ENCODE measurements at places on chromosomes 12 and 14.
A peak's percentile ranks its signal among the peaks of the same experiment; 100 is the strongest.

DNA sequence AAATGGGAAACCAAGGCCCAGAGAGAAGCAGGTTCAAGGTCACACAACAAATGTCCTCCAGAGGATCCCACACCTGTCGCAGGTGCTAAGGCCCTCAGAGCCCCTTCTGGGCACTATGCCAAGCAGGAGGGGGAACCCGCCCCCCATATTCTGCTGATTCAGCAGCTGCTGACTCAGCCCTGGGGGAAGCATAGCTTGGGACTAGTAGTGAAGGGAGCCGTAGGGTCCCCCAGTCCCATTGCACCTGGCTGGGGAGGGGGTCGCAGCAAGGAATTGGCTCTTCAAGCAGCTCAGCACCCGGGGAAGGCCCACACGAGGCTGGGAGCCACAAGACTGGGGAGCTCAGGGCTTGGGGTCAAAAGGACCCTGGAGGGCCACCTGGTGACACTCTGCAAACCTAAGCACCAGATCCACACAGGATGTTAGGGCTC, 1.0 kb downstream of the RASAL1 start:
- no peak for DNase-seq

- no peak for DNase-seq
These were observed 26.2 kb upstream of the CMKLR1 start for GRCh38 chr12:108365324-108365723.

DNA sequence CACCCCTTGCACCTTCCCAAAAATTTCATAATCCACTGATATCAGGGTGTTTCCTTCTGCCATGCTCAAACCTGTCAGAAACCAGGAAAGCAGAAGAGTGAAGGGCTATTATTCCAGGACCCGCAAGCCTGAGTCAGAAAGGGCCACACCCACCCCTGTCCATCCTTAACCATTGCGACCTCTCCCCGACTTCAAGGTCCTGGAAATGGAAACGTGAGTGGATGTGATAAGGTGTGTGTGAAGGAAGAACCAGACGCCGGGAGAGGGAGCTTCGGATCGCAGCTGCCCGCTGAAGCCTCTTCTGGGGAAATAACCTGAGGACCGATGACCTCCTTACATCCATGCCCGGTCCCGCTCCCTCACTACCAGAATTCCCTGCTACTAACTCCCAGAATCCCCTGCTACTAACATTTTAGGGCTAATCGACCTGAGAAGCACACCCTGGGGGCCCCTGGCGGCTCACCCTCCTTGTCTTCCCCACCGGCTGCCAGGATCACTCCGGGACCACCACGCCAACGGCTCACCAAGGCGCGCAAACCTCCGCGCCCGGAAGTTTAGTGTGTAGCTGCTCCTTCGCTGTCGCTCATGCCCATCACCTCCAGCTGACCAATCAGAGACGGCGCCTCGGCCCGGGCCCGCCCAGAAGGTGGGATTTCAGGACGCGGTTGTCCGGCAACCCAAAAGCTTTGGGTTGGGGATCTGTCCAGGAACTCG, at the start of gene ACYP1:
ACYP1 (minus strand) TSS at position 534 of the 714 bp plus-strand sequence; CDS start at position 63, 471 bp downstream.
- peak; percentile 93 for DNase-seq

DNA sequence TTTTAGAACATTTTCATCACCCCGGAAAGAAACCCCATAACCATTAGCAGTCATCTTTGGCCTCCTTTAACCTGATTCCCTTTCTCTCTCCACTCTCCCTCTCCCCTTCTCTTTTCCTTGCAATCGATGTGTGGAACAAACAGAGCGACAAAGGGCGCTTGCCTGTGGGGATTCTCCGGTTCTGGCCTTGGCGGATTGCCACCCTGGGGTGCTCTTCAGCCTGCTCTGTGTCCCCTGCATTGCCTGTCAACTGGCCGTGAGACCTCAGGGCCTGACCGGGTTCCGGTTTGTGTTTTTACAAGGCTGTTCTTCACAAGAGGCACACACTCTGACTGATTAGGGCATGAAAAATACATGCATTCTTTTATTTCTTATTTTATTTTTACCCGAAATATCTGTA, 27.8 kb downstream of the LRTM2 start:
- DNase-seq, result no peak

GRCh38 chr12:27394676-27395075, 51.9 kb upstream of the SMCO2 start:
- DNase-seq, result no peak

DNA sequence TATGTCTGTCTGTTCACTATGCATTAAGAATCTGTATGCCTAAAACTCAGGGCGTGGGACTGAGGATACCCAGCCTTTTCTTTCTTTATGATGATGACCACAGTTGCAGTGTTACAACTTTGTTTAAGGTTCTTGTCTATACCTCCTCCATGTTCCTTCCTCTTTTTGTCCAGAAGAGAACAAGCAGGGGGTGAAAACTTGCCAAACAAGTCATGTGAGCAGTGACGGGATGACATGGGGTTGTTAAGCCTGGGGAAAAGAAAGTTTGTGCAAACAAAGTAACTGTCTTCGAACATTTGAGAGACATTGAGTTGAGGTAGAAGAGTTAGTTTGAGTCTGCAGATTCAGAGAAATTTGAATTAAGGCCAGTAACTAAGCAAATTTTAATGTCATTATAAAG, 505.5 kb downstream of the NPAS3 start:
- DNase-seq, result no peak

GRCh38 chr12:50600364-50600763, 95.6 kb downstream of the DIP2B start:
- no peak for DNase-seq

- no peak for DNase-seq
These were observed 41.3 kb upstream of the PNMA1 start for GRCh38 chr14:73755434-73756014.

- no peak for DNase-seq
These were observed 854.9 kb downstream of the RPS29 start for GRCh38 chr14:48731260-48731659.

DNA sequence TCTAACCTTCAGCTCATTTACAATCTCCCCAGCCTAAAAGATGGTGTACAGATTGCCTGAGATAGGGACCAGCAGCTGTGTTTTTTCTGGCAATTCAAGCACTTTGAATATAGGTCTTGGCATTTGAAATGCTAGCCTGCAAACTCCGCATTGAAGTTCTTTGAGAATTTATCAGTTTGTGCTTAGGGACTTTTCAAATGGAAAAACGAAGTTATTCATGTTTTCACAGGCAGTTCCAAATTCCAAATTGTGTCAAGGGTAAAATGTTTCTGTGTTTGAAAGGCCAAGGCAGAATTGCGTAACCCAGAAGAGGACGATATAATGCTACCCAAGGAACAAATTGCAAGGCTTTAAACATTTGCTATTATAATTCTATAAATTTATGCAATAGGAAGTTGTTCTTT, 168.9 kb upstream of the RASSF8 start:
- no peak for DNase-seq

- DNase-seq, result no peak
These were observed 105.8 kb downstream of the SPTSSA start for GRCh38 chr14:34356264-34356654.

- no peak for DNase-seq
These were observed 213.7 kb upstream of the DCN start for GRCh38 chr12:91396293-91396692.

- DNase-seq, result no peak
These were observed 215.6 kb upstream of the USP15 start for GRCh38 chr12:62044450-62045135.

GRCh38 chr12:107817250-107817649, 42.7 kb downstream of the ASCL4 start:
- no peak for DNase-seq

- no peak for DNase-seq
These were observed 421 bp upstream of the ACADS start for GRCh38 chr12:120725151-120725658.

- DNase-seq, result no peak
These were observed 72.9 kb downstream of the CRADD start for GRCh38 chr12:93750056-93750455.

GRCh38 chr12:47280543-47281300, 201.0 kb upstream of the AMIGO2 start:
- no peak for DNase-seq

- DNase-seq, result no peak
These were observed 4.7 kb upstream of the GPATCH2L start for GRCh38 chr14:76146976-76147375.

DNA sequence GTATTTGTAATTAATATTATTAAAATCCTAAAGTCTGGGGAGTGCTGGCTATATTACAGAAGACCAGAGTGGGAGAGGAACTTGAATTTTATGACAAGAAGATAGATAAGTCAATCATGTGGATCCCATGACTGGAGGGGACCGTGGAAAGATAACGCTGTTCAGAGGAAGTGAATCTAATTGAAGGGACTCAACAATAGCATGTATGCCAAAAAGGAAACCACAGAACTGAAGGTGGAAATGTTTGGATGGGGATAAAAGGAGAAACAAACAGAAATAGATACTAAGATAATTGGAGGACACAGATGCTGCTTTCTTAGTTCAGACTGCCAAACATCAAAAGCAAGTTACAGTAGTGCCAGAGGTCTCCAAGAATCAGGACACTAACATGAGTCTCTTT, 21.1 kb downstream of the OR6J1 start:
- DNase-seq, result no peak

DNA sequence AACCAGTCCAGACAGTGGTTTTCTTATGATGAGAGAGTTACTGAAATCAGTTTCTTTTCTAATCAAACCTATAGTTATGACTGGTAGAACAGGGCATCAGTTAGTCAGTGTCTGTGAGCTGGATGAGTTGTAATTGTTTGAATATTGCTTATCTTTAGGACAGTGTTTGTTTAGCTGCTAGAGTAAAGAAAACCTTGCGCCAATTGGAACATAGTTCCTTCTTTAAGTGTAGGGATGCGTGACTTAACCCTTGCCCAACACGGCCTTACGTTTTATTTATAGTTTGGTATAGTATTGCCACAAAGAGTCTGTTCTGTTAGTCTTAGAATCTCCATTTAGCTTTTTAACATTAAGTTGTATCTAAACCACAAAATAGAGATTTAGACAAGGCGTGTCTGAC, 572.6 kb downstream of the SLC16A7 start:
- no peak for DNase-seq

DNA sequence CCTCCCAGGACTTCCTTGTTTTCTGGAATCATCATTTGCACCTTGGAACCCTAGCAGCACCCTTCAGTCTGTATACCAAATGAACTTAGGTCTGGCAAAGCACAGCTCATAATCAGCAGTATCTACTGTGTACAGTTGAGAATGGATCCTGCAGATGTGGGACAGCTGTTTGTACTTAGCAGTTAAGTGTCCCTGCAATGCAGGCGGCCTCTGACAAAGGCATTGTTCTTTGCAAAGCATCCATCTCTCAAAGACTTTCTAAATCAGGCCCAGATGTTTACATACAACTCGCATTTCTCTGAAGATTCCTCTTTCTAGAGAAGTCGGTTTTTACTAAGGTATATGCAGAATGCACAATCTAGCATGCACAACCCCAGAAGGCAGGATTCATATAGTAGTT, 170.5 kb upstream of the RBM19 start:
- DNase-seq, result no peak

GRCh38 chr12:128715485-128715884, 108.3 kb downstream of the SLC15A4 start:
- DNase-seq, result no peak

GRCh38 chr12:93819050-93819491, 141.9 kb downstream of the CRADD start:
- peak; percentile 75 for DNase-seq

- DNase-seq, result no peak
These were observed 34.1 kb downstream of the CYP46A1 start for GRCh38 chr14:99718031-99718810.

DNA sequence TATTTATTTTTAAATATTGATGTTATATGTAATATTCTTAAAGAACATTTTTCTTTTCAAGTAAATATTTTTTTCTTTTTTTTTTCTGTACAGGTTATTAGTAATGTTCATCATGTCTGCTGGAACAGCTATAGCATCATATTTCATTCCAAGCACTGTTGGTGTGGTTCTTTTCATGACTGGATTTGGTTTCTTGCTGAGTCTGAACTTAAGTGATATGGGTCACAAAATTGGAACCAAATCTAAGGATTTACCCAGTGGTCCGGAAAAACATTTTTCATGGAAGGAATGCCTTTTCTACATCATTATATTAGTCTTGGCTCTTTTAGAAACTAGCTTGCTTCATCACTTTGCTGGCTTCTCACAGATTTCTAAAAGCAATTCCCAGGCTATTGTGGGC, 23.2 kb downstream of the PCNX4 start:
- no peak for DNase-seq

- DNase-seq, result no peak
These were observed 11.8 kb upstream of the TAMALIN start for GRCh38 chr12:51994959-51995358.

GRCh38 chr12:20474443-20474842, 106.1 kb downstream of the PDE3A start:
- DNase-seq, result no peak

DNA sequence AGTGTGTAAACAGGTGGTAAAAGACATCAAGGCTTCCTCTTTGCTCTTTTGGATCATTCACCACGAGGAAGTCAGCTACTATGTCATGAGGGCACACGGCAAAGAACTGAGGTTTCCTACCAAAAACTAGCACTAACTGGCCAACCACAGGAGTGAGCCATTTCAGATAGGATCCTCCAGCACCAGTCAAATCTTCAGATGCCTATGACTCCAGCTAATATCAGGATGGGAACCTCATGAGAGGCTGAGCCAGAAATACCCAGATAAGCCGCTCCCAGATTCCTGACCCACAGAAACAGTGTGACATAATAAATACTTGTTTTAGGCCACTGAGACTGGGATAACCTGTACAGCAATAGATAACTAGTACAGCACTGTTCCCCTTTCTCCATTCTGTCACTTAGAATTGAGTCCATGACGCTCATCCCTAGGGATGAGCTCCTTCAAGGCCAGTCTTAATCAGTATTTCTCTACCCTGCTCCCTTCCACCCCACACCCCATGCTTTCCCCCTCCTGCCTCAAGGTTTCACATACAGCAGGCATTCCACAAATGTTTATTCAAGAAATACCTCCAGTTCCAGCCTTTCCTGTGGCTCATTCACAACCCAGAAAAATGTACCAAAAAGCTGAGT, 68.4 kb downstream of the PPM1H start:
- no peak for DNase-seq

DNA sequence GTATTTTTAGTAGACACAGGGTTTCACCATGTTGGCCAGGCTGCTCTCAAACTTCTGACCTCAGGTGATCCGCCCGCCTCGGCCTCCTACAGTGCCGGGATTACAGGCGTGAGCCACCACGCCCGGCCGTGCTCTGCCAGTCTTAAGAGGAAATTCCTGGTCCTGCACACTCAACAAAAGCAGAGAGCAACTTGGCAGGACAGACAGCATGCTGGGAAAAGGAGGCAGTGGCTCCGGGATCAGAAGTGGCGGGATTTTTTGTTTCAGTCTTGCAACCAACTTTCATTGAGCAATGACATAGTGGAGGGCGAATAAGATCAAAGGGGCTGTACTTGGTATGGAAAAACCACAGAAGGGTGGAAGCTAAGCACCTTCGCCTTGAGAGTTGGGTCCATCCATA, 2.1 kb downstream of the CKAP4 start:
- DNase-seq, result peak; percentile 35

- DNase-seq, result no peak
These were observed 16.7 kb downstream of the PRH1 start for GRCh38 chr12:10867381-10867780.

DNA sequence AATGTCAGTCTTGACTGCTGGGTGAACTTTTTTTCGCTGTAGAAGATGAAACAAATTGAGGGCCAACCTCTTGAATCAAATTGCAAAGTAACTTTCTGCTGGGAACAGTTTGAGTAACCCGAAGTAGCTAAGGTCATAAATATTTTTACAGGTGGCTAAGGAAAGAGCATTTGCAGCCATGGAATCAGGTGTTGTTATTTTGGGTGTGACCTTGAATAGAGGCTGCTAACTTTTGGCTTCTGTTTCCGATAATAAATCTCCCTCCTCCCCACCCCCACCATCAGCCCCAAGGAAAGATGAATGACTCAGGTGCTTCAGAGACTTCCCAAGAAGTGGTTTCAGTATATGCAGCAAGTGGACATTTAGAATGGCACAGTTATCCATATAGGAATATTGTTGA, 571.7 kb downstream of the DIO2 start:
- DNase-seq, result no peak
